ENCODE measurements at places on chromosomes 11 and 22.

GRCh38 chr11:78219493-78220217 lies 30.9 kb downstream of the USP35 start:
- DNase-seq: no peak

DNA sequence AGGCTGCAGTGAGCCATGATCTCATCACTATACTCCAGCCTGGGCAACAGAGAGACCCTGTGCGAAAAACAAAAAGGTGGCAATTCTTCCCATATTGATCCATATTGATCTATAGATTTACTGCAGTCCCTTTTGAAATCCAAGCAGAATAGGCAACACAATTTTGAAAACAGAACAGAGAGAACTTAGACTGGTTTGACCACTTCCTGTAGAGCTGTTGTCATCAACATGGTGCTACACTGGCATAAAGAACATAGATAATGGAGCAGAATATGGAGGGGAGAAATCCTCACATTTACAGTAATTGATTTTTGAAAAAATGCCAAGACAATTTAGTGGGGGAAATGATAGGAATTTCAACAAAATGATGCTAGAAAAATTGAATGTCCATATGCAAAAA lies 34.1 kb downstream of the GRK3 start:
- no peak for DNase-seq

DNA sequence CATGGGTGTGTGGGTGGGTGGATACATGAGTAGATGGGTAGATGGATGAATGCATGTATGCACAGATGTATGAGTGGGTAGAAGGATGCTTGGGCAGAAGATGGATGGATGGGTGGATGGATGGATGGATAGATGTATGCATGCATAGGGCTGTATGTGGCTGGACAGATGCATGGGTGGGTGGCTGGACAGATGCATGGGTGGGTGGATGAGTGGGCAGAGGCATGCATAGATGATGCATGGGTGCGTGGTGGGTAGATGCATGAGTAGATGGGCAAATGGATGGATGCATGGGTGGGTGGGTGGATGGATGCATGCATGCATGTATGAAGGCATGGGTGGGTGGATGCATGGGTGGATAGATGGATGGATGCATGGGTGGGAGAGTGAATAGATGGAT lies 6.8 kb upstream of the CD248 start:
- DNase-seq: no peak

- no peak for DNase-seq
Measured at GRCh38 chr11:61791737-61792309, 576 bp downstream of the TMEM258 start.

GRCh38 chr11:48006301-48006992 lies 26.1 kb downstream of the PTPRJ start:
- no peak for DNase-seq

- no peak for DNase-seq
Measured at GRCh38 chr11:33912405-33913361, 20.8 kb upstream of the LMO2 start.

- no peak for DNase-seq
Measured at GRCh38 chr11:6505577-6506240, 8.6 kb downstream of the DNHD1 start.

DNA sequence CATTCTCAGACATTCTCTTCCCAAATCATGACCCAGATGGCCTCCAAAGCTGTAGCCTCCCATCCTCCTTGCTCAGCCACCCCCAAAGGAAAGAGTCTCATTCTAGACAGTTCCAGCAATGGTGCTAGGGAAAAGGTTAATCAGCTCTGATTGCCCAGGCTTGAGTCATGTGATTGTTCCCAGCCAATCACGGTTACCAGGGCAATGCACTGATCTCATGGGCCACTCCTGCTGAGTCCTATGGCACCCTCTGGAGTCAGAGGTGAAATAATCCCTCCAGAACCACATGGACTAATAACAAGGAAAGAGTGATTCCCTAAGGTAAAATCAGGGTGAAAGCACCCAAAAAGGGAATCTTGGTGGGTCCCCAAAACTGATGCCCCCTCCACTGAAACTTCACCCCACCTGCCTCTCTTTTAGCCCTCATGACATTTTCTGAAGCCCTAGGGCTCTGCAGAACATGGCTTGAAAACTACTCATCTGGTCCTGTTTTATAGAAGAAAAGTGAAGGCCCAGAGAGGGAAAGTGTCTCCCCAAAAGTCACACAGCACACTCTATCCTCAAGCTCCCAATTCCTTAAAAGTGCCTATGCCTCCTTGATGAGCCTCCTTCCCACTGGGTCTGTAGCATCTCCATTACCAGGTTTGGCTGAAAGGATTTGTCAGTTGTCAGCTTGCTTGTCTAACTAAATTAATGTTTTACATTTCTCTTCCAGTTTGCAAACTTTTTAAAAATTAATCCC lies 203.7 kb downstream of the MN1 start:
- DNase-seq: no peak

DNA sequence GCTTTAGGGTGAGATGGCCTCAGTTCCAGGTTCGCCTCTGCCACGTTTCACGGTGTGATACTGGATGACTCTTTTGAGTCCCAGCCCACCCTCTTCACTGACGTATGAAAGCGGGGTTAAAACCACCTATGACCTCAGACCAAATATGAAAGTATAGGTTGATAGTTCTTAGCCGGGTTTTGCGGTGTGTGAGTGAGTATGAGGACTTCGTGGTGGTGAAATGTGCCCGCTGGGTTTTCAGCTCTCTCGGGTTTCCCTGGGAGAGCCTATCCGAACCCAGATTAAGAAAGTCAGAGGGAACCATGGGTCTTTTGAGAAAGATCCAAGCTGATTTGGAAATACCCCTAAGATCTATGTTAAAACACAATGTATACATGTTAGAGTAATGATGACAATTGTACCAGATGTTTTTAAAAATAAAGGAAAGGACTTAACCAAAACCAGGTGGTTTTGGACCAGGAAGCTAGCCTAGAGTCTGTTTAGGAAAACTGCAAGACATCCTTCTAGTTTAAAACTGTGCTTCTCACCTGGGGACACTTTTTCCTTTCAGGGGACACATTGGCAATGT lies 25.8 kb upstream of the ST3GAL4 start:
- no peak for DNase-seq

DNA sequence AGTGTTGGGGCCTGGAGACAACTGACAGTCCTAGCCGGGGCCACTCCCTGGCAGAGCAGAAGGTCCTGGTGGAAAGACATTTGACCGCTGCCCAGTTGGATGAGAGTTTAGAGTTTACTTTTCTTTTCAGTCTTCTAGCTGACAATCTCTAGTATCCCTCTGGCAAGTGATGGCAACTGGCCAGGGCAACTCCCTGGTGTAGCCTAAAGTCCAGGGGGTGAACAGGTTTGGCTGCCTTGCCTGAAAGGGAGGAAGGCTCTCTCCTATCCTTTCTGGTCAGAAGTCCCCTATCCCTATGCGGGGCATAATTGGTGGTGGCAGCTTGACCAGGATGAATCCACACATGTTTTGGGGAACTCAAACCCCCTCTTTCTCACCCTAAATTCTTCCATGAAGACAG lies 16.8 kb upstream of the MSANTD2 start:
- no peak for DNase-seq

DNA sequence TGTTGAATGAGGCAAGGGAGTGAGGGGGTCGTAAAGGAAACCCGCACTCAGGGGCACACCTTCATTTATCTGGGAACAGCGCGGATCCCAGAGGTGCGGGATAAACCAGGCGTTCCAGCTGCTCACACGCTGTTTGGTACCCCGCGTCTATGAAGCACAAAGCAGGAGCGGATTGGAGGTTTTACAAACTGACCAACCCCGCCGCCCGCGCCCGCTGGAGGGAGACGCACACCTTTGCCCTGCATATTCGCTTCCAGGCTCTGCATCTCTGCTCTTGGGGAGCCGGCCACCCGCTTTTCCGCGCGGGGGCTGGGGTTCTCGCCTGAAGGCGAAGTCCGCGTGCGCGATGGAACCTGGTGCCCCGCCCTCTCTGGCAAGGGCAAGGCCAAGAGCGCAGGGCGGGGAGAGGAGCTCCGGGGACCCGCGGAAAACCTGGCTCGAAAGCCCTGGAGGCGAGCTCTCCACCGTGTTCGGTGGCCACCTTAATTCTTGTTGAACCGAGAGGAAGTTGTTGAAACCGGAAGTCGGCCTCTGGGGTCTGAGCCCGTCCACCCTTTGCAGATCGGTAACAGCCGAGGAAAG lies 6.8 kb upstream of the ALX4 start:
- no peak for DNase-seq

DNA sequence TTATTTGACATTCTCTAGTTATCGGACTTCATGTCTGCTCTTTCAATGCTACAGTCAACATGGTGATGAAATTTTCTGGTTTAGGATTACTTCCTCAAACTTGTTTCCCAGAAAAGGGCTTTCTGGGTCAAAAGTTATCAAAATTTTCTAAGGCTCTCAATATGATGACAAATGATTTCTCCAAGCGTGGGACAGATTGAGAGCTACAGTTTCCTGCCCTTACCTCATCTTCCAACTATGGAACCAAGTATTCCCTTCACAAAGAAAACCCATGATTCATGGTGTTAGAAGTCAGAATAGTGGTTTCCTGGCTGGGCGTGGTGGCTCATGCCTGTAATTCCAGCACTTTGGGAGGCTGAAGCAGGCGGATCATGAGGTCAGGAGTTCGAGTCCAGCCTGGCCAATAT lies 17.8 kb downstream of the MYO18B start:
- DNase-seq: no peak

- DNase-seq: no peak
Measured at GRCh38 chr11:10973416-10973815, 115.6 kb upstream of the ZBED5 start.

DNA sequence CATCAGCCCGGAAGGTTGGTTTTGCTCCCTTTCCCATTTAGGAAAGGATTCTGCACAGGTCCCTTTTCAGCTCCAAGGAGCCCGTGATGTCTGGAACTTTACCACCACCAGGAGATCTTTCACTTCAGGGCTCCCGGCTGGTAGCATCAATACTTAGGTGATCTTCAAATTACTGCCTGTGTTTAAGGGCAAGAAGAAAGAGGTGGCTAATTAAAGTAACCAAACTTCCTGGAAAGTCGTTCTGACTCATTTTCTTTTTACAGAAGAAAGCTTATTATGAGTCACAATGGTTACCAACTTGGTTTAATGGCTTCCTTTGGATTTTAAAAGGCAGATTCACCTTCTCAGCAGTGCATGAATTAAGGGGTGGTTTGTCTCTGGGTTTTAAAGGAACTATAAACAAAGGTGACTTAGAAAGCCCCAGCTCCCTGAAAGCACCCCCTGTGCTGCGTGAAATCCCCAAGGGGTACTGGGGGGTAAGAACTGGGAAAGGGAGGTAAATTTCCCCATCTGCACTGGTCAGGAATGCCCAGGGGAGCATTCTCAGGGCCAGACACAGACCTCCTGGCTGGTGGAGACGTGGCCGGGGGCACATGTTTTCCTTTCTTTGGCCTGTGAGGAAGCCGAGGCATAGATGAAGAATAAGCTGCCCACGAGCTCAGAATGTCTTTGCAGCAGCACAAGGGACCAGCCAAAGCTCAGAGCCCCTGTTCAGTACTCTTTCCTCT lies 8.8 kb downstream of the POU2F3 start:
- no peak for DNase-seq

DNA sequence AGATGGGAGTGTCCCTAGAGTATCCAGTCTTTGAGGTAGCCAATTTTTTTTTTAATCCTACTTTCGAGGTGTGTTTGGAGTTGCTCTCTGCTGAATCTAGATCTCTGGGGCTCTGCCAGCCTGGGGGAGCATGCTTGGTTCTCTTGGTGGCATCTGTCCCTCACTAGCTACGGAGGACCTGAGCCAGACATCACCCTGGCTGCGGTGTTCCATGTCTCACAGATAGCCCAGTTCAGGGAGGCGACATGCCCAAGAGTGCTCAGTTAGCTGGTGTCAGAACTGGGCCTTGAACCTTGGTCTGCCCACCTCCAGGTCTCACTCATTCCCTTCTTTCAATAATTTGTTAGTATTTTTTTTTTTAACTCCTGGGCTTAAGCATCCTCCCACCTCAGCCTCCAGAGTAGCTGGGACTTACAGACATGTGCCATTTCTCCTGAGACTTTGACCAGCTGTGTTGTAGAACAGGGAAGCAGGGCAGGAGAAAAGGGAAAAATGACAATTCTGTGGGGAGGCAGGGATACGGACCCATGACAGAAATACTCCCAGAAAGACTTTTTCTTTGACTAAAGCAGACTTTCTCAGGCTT lies 621 bp downstream of the HMOX1 start:
- DNase-seq: no peak

DNA sequence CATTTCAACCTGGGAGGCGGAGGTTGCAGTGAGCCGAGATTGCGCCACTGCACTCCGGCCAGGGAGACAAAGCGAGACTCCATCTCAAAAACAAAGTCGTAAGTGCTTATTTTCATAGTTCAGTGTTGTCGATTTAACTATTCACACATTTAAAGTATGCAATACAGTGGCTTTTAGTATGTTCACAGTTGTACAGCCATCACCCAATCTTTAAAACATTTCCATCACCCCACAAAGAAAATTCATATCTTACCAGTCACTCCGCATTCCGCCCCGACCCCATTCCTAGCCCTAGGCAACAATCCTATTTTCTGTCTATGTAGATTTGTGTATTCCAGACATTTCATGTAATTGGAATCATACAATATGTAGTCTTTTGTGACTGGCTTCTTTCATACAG lies 11.9 kb downstream of the IPO7 start:
- DNase-seq: no peak

DNA sequence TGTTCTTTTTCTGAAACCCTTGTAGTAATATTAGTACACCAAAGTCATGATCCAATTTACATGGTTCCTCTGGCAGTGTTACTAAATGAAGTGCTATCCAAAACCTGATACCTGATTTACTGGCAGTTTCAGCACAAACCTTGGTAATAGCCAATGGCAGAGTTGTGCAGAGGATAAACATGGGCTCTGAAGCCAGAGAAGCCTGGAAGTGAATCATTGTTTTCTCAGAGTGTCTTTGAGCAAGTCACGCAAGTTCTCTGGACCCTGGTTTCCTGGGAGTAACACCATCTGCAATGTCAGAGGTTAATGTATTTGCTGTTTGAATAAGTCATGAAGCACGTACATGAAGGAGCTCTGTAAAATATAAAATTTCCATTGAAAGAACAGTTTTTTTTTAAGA lies 222.3 kb upstream of the NARS2 start:
- no peak for DNase-seq

DNA sequence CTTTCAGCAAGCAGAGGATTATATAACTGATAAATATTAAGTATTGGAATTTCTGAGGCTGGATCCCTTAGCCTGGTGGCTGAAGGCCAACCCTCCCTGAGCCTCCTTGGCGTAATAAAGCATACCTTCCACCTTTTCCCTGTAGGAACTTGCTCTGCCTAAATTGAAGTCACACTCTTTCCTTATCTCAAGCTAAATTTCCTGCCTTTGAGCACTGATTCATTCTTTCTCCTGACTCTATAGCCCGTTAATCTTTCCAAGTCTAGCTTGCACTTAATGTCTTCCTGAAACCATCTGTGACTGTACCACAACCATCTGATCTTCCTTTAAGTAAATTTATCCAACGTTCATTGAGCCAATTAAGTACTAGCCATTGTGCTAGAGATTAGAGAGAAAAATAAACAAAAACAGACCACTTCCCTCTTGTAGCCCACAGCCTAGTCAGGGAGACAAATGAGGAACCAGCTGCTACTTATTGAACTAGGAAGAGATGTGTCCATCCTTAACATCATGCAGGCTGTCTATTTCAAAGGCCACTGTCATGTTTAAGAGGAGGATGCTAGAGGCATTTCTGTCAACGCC lies 62.9 kb downstream of the GRK3 start:
- DNase-seq: no peak

GRCh38 chr22:19387038-19387437 lies 44.5 kb downstream of the HIRA start:
- DNase-seq: no peak

GRCh38 chr22:50226063-50226874 lies 18.6 kb downstream of the TUBGCP6 start:
- no peak for DNase-seq

- DNase-seq: no peak
Measured at GRCh38 chr11:7787239-7787638, 9.5 kb downstream of the OR5P2 start.

Data from stimulated activated CD4-positive, alpha-beta T cell treated with anti-CD3 and anti-CD28 coated beads, TNF-alpha, amount 100 ng/mL, for 1 hour (primary cell).